ENCODE measurements at places on chromosomes 13 and 19.

DNA sequence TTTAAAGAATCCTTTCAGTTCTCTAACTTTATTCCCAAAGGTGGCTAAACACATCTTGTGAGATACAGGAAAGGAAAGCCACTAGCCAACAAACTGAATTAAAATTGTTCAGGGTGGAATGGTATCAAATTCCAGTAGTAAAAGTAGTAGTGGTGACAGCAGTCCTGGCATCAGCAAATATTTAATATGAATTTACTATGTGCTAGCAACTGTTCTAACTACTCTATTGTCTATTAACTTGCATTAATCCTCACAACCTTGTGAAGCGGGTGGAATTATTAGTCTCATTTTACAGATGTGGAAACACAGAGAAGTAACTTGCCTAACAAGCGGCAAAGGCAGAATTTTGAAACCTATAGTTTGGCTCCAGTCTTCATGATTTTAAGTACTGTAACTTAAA, 130.1 kb downstream of the KLF12 start:
- no peak for DNase-seq

DNA sequence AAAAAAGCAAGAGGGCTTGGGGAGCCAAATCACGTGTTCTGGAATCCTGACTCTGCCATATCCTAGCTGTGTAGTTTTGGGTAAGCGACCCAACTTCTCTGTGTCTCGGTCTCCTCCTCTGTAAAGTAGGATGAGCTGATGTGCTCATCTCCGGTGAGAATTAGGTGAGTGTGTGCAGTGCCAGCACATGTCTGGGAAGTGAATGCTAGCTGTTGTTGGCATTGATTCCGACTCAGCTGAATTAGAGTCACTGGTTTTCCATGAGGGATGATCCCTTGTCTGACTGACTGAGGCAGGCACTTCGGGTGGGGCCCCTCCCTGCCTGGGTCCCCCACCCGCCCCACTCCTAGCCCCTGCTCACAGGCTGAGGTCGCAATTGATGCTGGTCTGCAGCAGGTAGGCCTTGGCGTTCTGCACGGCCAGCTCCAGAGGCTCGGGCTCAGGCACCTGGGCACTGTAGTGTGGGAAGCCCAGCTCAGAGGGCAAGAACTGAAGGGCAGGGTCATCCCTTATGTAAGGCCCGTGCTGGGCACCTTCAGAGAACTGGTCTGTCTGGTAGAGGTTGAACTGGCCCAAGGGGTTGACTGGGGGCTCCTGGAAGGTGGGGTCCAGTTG, 835 bp downstream of the RSPH6A start:
- no peak for DNase-seq

DNA sequence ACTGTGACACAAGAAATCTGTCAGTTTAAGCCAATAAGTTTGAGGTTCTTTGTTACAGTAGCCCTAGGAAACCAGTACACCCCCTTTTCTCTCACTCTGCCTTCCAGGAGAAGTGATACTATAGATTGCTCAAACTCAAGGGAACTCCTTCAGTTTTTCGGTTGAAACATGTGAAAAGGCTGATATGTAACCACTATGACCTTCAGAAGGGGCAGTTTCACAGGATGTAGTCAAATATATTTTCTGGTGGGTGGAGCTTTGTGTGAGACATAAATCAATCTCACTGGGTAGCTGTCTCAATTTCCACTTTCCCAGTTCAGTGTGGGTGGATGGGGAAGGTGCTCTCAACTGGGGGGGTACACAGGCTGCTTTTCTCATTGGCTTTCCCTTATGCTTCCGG, 41.7 kb downstream of the HTR2A start:
- DNase-seq = no peak

DNA sequence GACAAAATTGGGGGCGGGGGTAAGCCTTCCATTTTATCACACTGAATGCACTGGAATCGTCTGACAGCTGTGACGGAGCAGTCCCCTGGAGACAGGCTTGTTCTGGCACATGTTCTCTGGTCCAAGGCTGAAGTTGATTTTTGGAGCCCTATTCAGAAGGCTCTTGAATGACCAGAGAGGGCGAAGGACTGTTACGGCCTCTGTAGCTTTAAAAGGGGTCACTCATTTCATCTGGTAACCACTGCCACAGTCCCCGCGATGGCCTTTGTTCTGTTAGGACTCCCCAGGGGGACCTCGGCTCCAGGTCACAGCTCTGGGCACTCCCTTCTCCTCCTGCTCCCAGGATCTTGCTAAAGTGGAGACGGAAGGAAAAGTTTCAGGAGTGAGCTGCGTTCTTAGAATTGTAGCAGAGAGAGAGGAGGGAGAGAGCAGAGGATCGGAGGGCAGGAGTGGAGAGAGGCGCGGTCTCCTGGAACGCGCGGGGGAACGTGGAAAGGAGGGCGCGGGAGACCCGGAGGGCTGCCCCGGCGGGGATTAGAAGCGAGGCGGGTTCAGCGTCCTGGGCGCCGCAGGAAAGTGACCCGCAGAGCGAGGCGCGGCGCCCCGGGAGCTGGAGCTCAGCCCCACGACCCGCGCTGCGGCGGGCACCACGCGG, 134.3 kb upstream of the MYO16 start:
- peak; percentile 26 for DNase-seq

DNA sequence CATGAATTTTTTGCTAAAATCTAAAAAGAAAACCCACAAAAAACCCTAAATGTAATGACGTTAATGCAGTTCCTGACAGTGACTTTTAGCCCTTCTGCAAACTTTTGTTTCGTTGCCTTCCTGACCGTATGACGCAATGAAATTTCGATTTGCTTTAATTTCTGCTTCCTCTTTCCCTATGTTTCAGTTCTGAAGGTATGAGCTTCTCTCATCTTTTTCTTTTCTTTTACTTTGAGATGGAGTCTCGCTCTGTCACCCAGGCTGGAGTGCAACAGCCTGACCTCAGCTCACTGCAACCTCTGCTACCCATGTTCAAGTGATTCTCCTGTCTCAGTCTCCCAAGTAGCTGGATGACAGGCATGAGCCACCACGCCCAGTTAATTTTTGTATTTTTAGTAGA, 6.1 kb upstream of the LILRA5 start:
- DNase-seq = no peak

- no peak for DNase-seq
Observed at GRCh38 chr13:80345771-80346510, 5.0 kb upstream of the SPRY2 start.

DNA sequence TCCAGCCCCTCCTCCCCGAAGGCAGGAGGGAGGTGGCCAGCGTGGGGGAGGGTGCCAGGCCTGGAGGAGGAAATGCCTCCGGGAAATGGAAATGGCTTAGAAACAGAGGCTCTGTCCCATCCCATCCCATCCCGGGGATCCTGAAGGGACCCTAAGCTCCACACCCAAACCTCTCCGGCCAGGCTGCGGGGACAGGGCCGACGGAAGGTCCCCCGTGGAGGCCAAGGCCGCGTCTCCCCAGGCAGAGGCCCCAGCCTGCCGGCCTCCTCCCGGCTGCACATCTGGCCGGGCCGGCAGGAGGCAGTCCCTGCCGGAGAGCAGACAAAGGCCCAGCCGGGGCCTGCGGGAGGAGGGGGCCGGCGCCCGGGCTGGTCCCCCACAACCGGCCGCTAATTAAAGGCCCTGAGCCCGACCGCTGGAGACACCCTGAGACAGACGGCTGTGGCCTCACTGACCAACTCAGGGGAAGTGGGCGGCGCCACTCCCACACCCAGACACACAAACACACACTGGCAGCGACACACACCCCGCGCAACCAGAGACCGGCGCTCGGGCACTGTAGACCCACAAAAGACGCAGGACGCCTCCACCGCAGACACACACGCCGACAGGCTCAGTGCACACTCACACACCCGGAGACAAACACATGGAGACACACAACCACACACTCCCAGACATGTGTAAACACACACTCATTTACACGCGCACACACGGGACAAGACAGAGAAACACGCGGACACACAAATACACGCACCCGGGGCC, 1.1 kb downstream of the ADAMTS10 start:
- DNase-seq = peak; percentile 80

- no peak for DNase-seq
Observed at GRCh38 chr19:3513229-3514140, 7.4 kb downstream of the FZR1 start.

- peak; percentile 29 for DNase-seq
Observed at GRCh38 chr19:58544591-58545285, 874 bp downstream of the TRIM28 start.

GRCh38 chr19:39038098-39038497, 5.7 kb upstream of the FBXO27 start:
- peak; percentile 19 for DNase-seq

GRCh38 chr13:68708336-68708908, 1399.2 kb upstream of the ATXN8OS start:
- no peak for DNase-seq

DNA sequence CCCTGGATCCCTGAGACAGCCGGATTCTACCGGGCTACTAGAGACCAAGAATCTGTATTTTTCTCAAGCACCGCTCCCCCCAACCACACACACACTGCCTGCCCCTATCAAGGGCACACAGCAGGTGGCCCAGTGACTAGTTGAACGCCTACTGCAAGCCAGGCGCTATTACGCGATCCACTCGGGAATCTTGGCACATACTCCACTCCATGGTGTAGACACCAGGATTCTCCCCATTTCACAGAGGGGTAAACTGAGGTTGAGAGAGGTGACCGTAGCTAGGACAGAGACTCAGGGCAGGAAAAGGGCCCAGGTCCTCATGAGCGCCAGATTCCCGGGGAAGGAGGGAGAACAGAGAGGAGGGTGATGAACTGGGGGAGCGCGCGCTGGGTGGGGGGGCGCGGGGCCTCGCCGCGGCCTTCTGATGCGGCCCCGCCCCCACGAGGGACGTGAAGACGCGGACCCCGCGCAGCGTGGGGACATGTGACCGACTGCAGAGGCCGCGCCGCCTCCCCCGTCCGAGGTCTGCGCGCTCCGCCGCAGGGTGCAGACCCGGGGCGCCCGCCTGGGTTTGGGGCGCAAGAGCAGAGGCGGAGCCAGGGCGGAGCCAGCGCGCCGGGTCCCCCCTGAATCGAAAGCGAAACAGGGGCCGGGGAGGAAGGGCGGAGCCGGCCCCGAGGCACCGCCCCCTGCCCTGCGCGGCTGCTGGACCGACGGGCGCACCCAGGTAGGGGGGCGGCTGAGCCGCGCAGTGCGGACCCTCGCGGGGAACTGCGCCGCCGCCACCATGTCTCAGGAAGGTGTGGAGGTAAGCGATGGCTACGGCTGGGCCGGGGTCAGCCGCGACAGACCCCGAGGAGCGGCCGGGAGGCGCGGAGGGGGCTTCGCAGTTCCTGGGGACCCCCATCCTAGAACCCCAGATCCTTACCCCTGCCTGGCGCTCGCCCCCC, at the start of gene SHFL:
TSS of gene SHFL (plus strand) at position 677 of the 950 bp plus-strand sequence. CDS start at position 788, 111 bp downstream.
- DNase-seq = peak; percentile 43

GRCh38 chr13:35787937-35788336, 311.4 kb upstream of the MAB21L1 start:
- DNase-seq = no peak

GRCh38 chr19:33815380-33816340, 19.0 kb downstream of the KCTD15 start:
- DNase-seq = peak; percentile 33

GRCh38 chr19:45793178-45793564, 526 bp upstream of the DMWD start:
- DNase-seq = no peak

- peak; percentile 64 for DNase-seq
Observed at GRCh38 chr19:41426952-41427646, at the start of gene B3GNT8. TSS of gene B3GNT8 (minus strand) at chr19:41427374. CDS start at chr19:41426778, 596 bp downstream.

- DNase-seq = peak; percentile 76
Observed at GRCh38 chr19:37902668-37903067, 3.7 kb downstream of the WDR87 start.

All from astrocyte of the spinal cord (primary cell).